T-cell (primary cell): ENCODE measurements at places on chromosomes 11 and 22.

DNA sequence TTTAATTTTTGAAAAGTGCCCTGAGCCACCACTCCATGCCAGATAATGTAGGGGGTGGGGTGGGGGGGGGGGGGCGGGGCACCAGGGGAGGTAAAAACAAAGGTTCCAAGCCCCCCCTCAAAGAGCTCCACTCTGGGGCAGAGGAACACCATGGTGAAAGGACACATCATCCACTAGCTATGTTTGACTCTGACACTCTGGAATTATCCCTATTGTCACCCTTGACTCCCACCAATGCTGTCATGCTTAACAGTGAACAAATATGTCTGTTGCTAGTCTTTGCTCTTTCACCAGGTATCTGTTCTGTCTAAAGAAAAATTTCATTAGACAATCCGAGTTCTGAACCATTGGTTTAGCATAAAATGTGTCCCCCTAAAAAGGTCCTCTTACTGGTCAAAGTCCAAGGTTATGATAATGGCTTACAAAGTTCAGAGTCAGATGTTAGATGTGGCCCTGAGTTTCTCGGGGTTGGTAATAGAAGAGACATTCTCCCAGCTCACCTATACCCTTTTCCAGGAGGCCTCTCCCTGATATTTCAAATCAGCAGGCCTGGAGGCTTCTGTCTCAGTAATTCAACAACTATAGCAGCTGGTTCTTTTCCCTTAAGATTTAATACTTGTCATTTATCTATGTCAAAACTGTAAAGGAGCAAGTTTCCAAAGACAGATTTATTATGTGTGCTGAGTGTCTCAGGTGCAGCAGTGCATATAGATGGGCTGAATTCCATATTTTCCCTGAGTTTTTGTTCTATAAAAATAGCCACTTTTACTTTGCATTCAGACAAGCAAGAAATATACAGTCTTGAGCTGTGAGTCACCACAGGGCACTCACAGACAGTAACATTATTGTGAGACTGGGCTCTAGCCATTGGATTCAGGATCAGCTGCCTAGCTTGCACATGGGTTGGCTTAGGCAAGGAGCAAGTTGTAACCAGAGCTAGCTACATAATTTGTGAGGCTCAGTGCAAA is 174.1 kb downstream of the CSNK2A3 start:
- no peak for DNase-seq

DNA sequence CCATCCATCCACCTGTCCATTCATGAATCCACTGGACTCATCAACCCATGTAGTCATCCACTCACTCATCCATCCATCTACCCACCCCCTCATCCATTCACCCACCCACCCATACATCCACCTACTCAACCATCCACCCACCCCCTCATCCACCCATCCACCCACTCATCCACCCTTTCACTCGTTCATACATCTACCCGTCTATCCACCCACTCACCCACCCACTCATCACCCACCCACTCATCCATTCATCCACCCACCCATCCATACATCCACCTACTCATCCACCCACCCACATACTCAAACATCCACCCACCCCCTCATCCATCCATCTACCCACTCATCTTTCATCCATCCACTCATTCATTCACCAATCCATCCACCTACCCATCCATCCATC is 37.7 kb downstream of the RTL6 start:
- DNase-seq: no peak

- DNase-seq: no peak
Measured at GRCh38 chr22:27150544-27150941, 493.2 kb downstream of the MIAT start.

DNA sequence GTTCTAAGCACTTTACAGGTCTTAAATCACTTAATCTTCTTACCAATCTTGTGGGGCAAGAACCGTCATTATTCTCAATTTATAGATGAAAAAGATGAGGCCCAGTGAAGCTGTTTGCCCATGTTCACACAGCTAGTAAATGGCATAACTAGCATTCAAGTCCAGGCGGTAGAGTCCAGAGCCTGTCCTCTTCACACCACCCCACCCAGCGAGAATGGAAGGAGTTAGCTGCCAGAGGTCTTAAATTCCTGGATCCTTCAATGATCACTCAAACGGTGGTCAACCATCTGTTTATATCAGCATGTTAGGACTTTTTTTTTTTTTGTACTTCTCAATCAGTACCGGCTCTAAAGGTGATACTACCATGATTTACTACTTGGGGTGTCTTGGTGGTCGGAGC is 43.3 kb downstream of the PARVA start:
- DNase-seq: no peak
